CD4-positive, alpha-beta T cell treated with Interleukin-17A for 1 hour (primary cell): ENCODE measurements at places on chromosomes 12 and 14.

DNA sequence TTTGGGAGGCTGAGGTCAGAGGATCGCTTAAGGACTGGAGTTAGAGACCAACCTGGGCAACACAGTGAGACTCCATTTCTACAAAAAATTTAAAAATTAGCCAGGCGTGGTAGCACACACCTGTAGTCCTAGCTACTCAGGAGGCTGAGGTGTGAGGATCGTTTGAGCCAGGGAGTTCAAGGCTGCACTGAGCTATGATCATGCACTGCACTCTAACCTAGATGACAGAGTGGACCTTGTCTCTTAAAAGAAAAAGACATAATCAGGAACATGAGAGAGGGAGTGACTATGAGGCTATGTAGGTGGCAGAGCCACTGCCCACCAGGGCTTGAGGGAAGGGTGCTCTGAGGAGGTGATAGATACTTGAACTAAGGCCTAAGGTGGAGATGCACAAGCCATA, 49.2 kb upstream of the PLXNC1 start:
- DNase-seq = no peak

DNA sequence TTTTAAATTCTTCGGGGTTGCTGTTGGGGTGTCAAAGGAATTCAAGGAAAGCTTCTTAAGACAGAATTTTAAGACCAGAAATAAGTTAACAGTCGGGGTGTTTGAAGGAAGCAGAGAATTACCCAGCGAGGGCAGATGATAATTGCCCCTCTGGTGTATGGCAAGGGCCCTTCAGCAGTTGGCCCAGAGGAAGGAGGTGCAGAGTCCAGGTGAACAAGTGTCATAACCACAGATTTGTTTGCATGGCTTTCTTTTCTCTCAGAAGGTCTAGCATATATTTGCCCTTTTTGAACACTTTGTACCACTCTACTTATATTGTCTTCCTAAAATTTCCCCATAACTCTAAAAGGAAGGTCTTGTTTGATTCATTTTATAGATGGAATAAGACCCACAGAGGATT, 1.8 kb downstream of the PDE6H start:
- DNase-seq = no peak

DNA sequence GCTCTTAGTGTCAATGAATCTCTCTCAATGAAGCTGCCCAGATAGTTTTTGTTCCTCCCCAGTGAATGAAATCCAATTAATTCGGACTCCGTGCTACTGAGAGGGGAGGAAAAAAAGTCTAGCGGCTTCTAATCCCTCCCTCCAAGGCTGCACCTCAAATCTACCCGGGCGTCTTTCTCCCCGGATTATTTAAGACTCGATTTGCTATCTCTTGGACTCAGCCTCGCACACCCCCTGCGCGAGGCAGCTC, 134 bp downstream of the DUSP6 start:
- DNase-seq = no peak

DNA sequence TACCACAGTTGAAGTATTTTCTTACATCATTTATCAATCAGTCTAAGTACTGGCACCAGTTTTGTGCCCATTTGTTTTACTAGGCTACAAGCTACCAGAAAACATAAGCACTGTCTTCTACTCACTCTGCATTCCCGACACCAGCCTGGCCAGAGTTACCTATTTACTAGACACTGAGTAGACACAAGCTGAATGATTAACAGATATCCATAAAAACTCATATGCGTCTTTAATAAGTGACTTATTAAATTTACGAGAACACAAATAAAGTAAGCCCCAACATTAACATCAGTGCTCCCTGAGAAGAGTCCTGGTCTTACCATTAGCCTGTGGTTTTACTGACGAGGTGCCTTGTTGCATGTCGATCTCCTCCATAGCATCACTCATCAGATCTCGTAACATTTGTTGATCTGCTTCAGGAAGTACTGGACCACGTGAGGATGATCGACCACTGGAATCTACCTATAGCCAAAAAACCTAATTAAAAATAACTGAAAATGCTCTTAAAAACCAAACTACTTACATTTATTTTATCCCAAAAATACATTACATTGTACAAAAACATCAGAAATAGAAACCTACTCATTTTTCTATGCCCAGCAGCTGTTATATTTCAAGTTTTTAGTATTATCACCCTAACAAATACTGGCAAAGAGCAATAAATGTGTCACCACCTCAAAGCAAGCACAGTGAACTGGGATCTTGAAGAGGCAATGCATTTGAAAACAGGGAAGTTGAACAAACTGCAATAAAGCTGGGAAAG, 53.3 kb downstream of the BDKRB1 start:
- DNase-seq = no peak

- DNase-seq = no peak
Measured at GRCh38 chr12:24853588-24853987, 95.3 kb downstream of the BCAT1 start.

DNA sequence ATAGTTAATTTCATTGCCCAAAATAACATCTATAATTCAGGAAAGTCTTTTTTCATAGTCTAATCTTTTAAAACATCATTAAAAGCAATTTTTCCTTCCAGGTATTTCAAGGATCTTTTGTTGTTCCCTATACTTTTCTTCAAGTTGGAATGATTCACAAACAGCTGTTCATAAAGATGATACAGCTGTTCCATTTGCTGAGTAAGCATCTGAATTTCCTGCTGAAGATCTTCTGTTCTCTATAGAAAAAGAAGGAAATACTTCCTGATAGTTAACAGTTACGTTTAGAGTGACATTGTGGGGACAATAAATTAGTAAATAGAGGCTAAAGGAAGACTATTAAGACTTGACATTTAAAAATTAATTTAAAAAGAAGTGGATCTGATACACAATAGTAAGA, 30.3 kb upstream of the ESR2 start:
- no peak for DNase-seq

DNA sequence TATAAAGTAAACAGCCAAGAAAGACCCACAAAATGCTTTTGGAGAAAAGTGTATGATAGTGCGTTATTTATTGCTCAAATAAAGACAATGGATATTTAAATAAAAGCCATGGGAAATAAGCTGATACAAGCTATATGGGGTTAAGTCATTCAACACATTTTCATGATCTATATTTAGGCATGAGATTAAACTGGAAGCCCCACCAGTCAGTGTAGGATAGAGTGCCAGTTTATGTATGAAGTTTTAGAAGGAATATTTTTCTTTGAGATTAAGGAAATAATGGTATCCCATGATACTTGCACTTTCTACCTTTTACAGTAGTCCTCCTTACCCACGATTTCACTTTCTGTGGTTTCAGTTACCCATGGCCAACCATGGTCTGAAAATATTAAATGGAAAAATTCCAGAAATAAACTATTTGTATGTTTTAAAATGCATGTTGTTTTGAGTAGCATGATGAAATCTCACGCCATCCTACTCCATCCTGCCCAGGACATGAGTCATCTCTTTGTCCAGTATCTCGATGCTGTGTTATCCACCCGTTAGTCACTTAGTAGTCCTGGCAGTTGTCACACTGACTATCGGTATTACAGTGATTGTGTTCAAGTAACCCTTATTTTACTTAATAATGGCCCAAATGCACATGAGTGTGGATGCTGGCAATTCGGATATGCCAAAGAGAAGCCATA, 22.3 kb downstream of the SYT1 start:
- no peak for DNase-seq

DNA sequence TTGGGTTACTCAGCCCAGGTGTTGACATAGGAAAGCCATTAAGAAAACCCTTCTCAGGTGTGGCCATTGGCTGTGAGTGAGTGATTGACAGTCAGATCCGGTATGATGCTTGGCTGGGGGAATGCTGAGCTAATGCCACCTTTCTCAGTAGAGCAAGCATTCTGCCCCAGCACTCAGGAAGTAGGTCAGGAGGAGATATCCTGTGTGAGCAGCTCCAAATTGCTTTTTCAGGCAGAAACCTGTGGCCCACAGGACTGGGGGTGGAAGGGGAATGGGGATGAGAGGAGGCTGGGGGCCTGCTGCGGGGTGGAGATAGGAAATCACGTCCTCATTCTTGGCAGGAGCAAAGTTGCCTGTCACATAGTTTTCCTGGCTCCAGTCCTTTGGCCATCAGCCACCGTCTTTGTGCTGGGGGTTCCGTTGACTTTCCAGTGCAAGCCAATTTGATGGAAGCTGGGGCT, 55.7 kb downstream of the NINJ2 start:
- no peak for DNase-seq

- DNase-seq = peak; percentile 17
Measured at GRCh38 chr12:122006186-122006926, 15.3 kb upstream of the BCL7A start.

DNA sequence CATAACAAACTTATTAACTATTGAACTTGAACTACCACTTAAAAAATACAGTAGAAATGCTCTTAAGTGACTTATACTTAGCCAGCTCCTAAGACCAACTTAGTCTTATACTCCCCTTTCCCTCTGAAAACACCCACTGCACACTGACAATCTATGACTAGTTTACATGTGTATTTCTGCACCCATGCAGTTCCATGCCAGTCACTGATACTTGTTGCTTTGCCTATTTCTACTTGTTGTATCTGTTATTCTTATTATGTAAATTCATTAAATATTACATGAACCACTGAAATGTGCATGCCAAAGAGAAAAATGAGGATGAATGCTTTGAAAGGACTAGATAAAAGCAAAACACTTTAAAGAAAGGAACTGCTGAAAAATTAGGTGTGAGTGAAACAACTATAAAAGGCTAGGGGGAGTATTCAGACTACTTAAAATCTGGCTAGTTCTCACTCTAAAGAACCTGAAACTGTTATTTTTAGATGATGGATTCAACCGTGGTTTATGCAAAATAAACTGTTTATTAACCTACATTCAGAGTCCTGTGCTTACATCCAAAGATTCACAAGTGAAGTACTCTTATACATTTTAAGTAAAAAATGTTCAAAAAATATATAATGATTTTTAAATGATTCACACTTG, 74.7 kb downstream of the RPS6KA5 start:
- DNase-seq = no peak

- no peak for DNase-seq
Measured at GRCh38 chr12:64600164-64600561, 10.1 kb upstream of the RASSF3 start.

DNA sequence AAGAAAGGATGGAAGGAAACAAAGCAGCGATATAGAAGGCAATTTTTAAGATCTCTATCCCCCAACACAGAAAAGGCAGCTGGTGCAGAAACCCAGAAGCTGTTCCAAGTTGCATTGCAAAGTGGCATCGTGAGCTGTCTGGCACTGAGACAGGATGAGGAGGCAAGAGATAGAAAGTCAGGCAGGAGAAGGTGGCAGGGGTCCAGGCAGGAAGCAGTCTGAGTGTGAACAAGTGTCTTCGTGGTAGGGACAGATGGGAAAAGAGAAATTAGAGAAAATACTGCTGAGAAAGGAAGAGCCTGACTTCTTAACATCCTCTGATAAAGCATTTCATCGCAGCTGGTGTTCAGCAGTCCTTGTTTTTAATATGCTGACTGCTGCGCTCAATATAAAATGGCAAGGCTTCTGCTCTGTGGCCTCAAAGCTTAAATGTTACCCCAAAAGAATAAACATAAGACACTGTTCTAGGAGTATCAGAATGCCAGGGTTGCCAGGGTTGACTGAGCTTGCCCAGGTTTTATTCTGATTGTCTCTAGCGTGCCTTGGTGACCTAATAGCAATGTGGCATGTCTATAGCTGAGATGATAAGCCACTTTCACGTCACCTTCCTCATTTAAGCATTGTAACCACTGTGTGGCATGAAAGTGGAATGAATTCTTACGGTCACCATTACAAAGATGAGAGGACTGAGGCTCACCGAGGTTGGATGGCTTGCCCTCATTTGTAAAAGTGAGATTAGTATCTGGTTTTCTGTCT, 397.6 kb downstream of the NUAK1 start:
- DNase-seq = no peak

- no peak for DNase-seq
Measured at GRCh38 chr12:11794751-11795150, 145.3 kb downstream of the ETV6 start.

DNA sequence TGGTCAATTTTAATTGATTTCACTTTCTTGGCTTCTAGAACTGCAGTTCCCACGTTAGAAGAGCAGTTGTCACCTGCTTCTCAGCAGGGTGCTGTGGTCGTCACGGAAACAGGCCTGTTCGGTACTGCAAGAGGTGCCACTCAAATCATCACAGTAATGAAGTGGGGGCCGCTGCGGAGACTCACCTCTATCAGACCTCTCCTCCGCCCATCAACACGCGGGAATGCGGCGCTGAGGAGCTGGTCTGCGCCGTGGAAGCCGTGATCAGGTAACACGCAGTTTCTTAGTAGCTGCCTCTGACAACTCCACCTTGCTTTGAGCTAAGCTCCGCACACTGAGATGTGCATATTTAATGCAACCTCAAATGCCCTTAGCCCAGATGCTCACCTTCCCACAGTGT, 107.2 kb downstream of the UNC79 start:
- no peak for DNase-seq

GRCh38 chr14:81511111-81511904, 22.3 kb downstream of the SEL1L start:
- no peak for DNase-seq

DNA sequence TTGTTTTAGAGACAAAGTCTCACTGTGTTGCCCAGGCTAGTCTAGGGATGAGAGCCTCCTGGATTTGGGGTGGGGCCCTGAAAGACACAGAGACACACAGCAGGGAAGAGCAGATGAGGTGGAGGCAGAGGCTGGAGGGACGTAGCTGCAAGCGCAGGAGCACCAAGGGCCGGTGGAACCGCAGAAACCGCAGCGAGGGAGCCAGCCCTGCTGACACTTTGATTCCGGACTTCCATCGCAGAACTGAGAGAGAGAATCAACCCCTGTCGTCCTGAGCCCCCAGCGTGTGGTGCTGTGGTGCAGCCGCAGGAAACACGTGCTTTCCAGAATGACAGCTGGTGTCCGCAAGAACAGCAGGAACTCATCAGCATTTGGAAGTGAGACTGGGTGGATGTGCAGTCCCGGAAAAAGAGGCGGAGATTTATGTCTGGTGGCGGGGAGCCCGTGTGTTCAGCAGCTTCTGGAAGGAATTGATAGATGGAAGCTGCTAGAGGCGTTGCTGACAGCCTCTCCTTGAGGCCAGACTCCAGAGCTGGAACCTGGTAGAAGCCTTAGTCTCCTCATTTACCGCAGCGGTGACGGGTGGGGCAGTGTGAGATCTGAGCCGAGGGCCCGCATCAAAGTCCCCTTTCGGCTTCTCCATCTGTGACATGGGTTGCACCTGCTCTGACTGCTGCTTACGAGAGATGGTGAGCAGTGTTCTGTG, 21.9 kb upstream of the KLC1 start:
- DNase-seq = peak; percentile 64

GRCh38 chr14:60964904-60965303, 16.0 kb downstream of the TRMT5 start:
- DNase-seq = no peak

DNA sequence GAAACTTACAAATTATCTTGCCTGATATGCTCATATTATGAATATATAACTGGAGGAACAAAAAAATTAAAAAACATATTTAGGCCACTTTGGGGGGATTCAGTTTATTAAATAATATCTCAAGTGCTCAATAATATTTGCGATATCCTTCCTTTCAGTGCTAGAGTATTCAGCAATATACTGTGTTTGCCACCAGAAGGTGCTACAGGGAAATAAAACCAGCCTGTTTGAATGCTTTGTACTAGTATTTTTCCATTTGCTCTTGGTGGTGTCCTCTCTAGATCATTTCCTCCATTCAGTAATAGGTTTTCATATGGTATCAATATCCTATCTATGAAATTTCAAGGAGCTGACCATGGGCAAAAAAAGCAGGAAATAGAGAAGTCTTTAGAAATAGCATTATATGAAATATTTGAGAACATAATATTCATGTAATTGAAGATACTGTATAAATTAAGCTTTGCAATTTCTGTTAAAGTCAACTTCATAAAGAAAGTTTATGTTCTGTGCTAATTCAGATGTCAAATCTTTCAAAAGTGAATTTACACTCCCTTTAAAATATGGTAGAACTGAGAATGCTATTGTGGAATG, 106.2 kb upstream of the NAV3 start:
- DNase-seq = no peak

GRCh38 chr14:34462132-34462893, at the start of gene SPTSSA:
SPTSSA (minus strand) TSS chr14:34462240; CDS start chr14:34462207, 33 bp downstream.
- peak; percentile 88 for DNase-seq
